ENCODE measurements at places on chromosomes 2 and 18.

- no peak for DNase-seq
These were observed 70.3 kb downstream of the ASB1 start for GRCh38 chr2:238496756-238497609.

- no peak for DNase-seq
These were observed 40.6 kb upstream of the ST3GAL5 start for GRCh38 chr2:85929096-85930050.

- no peak for DNase-seq
These were observed 189.4 kb upstream of the ARL4C start for GRCh38 chr2:234686088-234686890.

DNA sequence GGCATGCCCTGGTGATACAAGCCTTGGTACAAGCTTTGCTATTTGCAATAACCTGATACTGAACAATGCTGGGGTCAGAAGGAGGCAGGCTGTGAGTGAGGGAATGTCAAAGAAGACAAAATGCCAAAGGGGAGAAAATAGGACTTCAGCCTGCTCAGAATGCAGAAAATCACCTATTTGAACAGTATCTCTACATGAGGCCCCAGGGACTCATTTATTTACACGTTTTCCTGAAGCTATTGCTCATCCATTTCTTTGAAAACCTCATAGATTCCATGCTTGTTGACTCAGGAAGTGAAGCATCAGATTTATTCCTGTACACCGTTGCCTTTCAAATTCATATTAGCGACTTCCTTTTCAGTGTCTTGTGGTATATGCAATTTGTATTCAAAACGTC lies 69.4 kb upstream of the CBLN2 start:
- no peak for DNase-seq

- no peak for DNase-seq
These were observed 69.2 kb downstream of the TRIP12 start for GRCh38 chr2:229852565-229852964.

- no peak for DNase-seq
These were observed 73.1 kb upstream of the STK17B start for GRCh38 chr2:196244516-196244915.

GRCh38 chr2:208643145-208643544 lies 236.6 kb downstream of the PTH2R start:
- no peak for DNase-seq

DNA sequence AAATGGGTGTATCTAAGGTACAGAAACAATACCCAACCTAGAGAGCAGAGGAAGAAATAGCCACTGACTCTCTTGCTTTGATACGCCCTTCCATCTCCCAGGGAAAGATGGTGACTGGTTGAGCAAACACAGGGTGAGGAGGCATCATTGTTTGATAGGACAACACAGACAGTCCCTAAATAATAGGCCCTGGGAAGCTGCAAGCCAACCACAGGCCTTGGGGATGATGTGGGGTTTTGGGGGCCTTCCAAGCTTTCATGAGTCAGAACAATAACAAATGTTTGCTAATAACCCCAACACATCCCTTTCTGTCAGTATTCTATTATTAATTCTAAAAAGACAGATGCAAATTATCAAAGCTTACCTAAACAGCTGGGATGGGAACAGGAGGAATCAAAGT lies 9.8 kb downstream of the LGALSL start:
- DNase-seq, result no peak

DNA sequence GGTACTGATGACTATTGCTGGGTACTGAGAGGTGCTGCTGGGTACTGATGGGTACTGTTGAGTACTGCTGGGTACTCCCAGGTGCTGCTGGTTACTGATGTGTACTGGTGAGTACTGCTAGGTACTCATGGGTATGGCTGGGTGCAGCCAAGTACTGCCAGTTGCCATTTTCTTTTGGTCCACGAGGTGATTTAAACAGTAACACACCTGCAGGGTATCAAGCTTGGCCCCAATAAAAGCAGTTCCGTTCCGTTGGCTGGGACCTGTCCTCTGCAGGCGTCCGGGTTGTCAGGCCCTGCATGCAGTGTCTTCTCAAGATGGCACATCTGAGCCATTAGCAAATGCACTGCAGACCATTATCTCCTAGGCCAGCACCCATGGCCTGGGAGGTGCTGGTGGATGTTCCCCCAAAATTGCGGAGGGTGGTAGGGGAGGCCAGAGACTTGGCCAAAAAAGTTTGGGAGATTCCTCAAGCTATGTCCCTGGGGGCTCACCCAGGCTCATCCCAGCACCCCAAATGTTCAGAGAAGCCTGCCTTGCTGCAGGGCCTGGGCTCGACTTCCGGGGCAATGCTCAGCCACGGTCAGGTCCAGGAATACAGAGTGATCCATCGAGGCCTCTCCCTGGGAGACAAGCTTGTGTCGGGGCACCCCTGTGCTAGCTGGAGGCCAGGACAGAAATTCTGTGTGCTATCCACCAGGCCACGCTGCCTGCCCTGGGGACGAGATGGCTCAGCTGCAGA lies 165.2 kb downstream of the TWIST2 start:
- DNase-seq, result no peak

GRCh38 chr2:152405206-152406118 lies 70.5 kb downstream of the FMNL2 start:
- DNase-seq, result no peak

- DNase-seq, result no peak
These were observed 1370.1 kb upstream of the CRIM1 start for GRCh38 chr2:34985474-34985873.

GRCh38 chr2:38064801-38065501 lies 11.0 kb downstream of the CYP1B1 start:
- no peak for DNase-seq

- no peak for DNase-seq
These were observed 404.1 kb downstream of the CBLN2 start for GRCh38 chr18:72140007-72140406.

DNA sequence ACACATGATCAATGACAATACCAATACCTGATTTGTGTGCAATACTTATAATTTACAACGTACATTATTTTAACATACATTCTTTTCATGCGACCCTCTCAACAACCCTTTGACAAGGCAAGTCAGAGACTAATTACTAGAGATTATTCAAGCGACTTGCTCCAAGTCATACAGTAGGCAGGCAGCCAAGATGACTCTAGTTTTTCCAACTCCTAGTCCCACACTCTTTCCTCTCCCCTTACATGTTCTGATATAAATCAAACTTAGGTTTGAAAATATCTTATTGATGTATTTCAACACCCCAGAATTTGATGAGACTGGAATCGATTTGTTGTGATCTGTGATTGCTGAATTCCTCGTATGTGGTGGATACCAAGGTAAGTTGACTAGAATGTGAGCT lies 8.0 kb upstream of the CYP27C1 start:
- DNase-seq, result no peak

- no peak for DNase-seq
These were observed 215.9 kb upstream of the FBXO11 start for GRCh38 chr2:48122166-48122565.

- no peak for DNase-seq
These were observed 33.0 kb upstream of the PHLPP1 start for GRCh38 chr18:62682371-62682770.

- DNase-seq, result no peak
These were observed 86.0 kb upstream of the ITGA4 start for GRCh38 chr2:181371195-181371594.

- DNase-seq, result no peak
These were observed 154.5 kb upstream of the LRRTM1 start for GRCh38 chr2:80459028-80459427.

- DNase-seq, result peak; percentile 67
These were observed 1.2 kb downstream of the CFLAR start for GRCh38 chr2:201116959-201117734.

- DNase-seq, result peak; percentile 50
These were observed 34.1 kb downstream of the RIT2 start for GRCh38 chr18:43081396-43081795.

DNA sequence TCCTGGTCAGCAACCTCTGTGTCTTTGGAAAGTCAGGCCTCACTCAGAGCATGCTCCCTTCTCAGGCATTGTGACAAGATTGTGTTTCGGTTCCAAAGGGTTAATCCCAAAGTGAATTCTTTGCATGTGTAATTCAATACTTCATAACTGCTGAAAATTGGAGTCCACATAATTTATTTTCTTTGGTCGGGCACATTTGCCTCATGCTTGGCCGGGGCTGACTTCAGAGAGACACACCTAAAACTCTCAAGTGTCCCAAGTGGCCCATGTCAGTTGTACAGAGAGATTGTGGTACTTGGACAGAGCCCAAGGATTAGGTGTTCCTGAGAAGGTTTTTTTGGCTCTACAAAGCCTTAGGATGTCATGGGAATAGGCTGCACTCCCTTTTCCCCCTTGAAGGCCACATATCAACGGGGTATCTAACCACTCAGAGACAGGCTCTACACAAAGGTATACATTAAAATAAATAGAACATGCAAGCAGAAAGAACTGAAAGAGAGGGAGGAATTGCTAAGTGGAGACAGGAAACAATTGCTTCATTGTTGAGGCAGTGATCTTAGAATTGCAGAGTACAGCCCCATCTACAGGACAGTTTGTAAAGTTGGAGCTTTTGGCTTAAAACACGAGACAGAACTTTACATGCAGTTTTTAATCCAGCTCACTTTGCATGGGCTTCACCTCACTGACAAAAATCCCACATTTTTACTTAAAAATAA lies 1232.3 kb upstream of the ZEB2 start:
- DNase-seq, result peak; percentile 27

DNA sequence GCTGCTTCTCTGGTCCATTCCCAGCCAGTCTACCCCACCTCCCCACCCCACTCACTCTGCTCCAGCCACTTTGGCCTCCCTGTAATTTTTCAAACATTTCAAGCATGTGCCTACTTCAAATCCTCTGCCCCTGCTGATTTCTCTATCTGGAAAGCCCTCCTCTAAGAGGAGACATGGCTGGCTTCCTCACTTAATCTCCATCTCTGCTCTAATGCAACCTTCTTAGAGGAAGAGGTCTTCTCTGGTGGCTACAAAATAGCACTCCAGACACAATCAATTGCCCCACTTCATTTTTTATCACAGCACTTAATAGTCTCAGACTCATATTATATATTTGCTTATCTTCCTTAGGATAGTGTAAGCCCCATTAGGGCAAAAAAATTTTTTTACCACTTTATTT lies 161.1 kb upstream of the SLC39A10 start:
- DNase-seq, result no peak

- no peak for DNase-seq
These were observed 22.3 kb downstream of the GPR35 start for GRCh38 chr2:240647503-240648154.

DNA sequence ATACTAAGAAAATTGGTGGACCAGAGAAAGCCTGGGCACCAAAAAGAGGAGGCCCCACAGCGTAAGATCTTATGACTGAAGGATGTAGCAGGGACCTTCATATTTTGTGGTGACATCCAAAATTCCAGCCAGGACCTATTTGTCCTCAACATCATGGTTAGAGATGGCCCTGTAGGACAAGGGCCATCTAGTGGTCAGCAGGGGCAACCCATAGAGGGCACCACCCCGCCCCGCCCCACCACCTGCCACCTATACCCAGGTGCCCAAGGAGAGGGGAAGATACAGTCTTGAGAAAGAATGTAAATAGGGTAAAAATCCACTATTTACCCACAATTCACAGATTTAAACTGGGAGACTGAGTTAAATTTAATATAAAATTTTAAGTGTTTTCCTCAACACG lies 59.6 kb upstream of the TMEM163 start:
- no peak for DNase-seq

DNA sequence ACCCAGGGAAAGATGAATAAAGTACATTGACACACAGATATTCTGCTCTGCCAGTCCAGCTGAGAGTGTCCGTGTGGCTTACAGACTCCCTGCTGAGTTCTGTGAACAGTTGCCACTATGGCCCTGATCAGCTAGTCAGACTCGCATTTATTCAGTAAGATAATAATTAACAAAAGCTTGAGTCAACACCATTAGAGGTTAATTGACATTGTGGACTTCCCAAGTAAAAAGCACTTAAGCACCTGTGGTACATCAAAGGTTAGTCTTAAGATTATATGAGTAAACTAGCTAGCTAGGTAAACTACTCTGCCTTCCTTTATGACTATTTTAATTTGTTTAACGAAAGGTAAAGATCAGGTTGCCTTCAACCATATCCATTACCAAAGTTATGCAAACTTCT lies 33.7 kb downstream of the ANKRD30B start:
- no peak for DNase-seq

DNA sequence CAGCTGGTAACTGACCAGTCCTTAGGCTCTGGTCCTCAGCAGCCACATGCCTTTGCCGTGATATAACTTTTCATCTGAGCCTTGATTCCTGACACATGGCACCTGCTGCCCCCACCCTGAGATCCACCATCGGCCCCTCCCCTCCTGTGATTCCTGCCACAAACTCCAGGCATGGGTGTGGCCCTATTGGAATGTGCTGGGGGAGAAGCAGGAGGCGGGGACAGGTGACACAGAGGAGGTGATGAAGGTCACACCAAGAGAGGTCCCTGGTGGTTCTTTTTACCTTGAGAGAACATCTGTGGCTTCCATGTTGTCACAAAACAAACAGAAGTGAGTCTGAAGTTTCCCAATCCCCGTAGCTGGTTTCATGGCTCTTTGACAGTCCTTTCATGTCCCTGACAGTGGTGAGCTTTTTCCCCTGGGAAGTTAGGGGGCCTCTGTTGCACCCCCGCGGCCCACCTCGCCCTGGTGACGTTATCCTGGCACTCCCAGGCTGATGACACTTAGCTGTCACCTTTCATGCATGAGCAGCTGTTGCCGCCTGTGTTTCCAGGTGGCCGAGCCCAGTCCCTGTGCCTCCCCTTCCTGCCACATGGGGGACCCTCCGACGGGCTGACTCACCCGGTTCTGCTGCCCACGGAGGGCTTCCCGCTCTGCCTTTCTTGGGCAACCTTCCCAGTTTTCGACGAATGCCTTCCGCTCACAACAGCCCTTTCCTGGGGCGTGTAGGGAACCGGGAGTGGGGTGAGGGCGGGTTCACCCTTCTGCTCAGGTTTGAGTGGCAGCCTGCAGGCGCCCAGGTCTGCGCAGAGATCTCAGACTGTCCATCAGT lies 66.3 kb upstream of the GLI2 start:
- no peak for DNase-seq

DNA sequence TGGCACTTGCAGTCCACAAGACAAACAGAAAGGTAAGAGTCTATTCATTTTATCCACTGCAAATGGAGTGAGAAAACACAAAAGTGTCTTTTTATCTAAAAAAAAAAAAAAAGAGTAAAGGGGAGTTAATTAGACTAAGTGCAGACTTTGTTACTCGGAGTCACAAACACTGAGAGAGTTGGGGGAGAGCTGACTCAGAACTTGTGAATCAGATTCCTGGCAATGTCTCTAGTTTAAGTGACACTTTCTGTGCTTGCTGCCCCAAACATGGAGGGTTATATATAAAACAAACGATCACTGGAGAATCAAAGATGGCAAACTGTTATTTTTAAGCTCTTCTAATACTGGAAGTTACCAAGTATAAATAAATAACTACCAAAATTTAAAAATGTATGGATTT lies 505.8 kb upstream of the NRP2 start:
- no peak for DNase-seq

DNA sequence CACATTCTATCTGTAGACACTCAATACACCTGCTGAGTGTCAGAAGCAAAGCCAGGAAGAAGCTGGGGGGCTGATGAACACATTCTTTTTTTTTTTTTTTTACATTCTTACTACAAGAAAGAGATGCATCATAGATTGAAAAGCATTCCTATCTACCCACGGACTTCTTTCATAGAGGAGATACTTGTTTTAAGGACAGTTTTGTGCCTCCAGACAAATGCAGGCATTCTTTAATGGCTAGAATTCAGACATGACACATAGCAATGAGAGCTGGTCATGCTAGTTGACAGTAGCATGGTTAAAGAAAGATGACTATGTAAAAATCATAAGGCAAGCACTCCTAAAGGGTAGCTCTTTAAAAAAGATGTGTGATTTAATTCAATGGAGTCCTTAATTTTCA lies 110.2 kb downstream of the EPHA4 start:
- DNase-seq, result no peak

- no peak for DNase-seq
These were observed 979.4 kb downstream of the TSN start for GRCh38 chr2:122734766-122735424.
